ENCODE measurements at places on chromosomes 6 and 20. TPM values are rescaled to one million over a fixed set of nuclear protein-coding genes. Genes with fewer than 3 reads are reported as not detected.

Gene ABHD16B
- not detected for total RNA-seq

Gene ELOVL4
- total RNA-seq: 29.2 TPM

Gene TMEM170B
- total RNA-seq: 42.9 TPM

Gene GHRH
- not detected for total RNA-seq

Gene NEDD9
- 9.7 TPM for total RNA-seq

Gene NRSN1
- total RNA-seq: 26.8 TPM

Gene GSTA1
- total RNA-seq: not detected

Gene TRIM26
- total RNA-seq: 17.6 TPM

Gene SAMD3
- total RNA-seq: 26.0 TPM

Gene TNF
- 0.18 TPM for total RNA-seq

Gene NKX2-2
- 2.4 TPM for total RNA-seq

Gene EFCAB8
- total RNA-seq: not detected

Gene IP6K3
- 0.27 TPM for total RNA-seq

Gene RNF182
- total RNA-seq: 18.6 TPM

Gene NQO2
- 8.3 TPM for total RNA-seq

Gene HLA-DPB1
- 1.8 TPM for total RNA-seq

Gene PROKR2
- total RNA-seq: 0.45 TPM

Gene SPTLC3
- total RNA-seq: 2.4 TPM

Gene TMC2
- 3.7 TPM for total RNA-seq

Gene GGTLC1
- not detected for total RNA-seq
